Stimulated activated CD4-positive, alpha-beta T cell treated with anti-CD3 and anti-CD28 coated beads, TNF-alpha, amount 100 ng/mL, for 48 hours (primary cell): ENCODE measurements at places on chromosomes 1 and 21.

GRCh38 chr1:46102769-46103476 lies 29.5 kb downstream of the PIK3R3 start:
- DNase-seq, result no peak

DNA sequence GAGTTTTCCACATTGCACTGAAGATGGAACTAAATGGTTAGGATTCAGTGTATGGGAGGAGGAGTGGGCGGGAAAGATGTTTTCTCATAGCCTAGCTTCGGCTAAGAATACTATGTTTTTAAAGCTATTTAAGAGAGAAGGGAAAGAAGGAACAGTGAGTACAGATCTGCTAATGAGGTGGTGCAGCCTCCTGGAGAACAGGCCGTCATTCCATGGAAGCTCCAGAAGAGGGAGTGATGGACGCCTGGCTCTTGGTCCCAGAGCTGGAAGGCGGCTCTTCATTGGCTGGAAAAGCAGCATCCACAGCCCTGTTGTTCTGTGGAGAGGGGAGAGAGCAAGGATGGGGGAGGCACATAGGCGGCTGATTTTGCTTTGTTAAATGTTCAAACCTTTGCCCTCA lies 6.9 kb downstream of the CAMK1G start:
- no peak for DNase-seq

DNA sequence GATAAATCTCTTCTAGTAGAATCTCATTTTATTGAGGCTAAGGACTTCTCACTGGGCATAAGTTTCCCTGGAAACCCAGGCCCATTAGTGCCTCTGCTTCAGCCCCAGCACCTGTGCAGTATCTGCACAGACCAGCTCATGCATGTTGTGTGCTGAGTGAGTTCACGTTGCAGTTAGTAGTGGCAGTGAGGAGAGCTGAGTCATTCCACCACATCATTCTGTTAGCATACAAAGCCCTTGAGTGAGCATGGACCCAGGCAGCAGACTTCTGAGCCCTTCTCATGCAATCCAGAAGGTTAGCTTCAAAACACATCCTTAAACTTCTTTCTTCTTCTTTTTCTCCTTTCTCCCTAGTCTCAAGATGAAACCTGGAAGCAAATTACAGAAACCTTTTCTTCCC lies 45.8 kb upstream of the NTPCR start:
- DNase-seq, result no peak

- DNase-seq, result no peak
Measured at GRCh38 chr1:186985889-186986491, 157.2 kb downstream of the PLA2G4A start.

GRCh38 chr1:152533327-152533938 lies 19.2 kb downstream of the CRCT1 start:
- DNase-seq, result peak; percentile 24

DNA sequence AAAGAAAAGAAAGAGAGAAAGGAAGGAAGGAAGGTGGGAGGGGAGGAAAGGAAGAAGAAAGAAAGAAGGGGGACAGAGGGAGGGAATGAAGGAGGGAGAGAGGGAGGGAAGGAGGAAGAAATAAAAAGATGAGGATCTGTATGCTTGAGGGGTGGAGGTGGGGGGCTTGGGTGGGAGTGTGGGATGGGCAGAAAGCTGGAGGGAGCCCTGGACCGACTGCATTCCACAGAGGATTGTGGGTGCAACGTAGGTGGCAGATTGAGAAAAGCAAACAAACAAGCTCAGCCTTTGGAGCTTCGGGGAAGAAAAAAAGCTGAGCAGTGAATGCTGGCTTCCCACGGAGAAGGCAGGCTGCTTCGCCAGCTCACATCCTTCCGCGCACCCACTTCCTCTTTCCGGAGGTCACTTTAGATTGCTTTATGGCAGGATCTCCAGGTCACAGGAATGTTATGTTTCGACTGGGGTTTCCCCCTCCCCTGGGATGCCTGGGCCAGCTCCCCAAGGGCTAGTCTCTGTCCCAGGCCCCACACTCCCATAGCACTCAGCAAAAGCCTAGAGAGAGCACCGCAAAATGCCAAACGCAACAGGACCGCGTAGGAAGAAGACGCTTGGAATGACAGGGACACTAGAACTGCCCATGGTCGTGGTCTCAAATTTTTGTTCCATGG lies 20.7 kb upstream of the LGALS8 start:
- DNase-seq, result no peak

- DNase-seq, result no peak
Measured at GRCh38 chr1:209657140-209657879, 5.1 kb upstream of the LAMB3 start.

- DNase-seq, result no peak
Measured at GRCh38 chr1:177586429-177586828, 383.4 kb downstream of the SEC16B start.

- DNase-seq, result no peak
Measured at GRCh38 chr1:241612533-241613477, 27.4 kb downstream of the CHML start.

DNA sequence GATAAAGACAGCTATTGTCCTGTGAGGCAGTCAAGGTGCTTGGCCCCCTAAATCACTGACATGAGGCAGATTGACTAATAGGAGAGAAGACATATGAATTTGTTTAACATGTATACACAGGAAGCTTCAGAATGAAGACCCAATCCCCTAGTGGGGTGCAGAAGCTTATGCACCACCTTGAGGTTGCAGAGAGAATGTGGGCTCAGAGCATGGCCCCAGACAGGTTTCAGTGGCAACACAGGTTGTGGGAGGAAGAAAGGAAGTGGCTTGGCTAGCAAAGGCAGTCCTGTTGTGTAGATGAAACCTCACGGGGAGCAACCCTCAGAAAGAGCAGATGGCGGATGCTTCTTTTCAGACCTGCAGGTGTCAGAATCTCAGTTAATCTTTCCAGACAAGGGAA lies 37.0 kb upstream of the PARP1 start:
- peak; percentile 46 for DNase-seq

- no peak for DNase-seq
Measured at GRCh38 chr1:185059950-185060571, 14.7 kb downstream of the RNF2 start.
